ENCODE measurements at places on chromosomes 3 and 15.

GRCh38 chr15:36415643-36416042 is 163.8 kb upstream of the CDIN1 start:
- DNase-seq: no peak

- no peak for DNase-seq
Observed at GRCh38 chr3:121531269-121531668, 14.5 kb downstream of the POLQ start.

GRCh38 chr3:102529452-102529851 is 94.6 kb downstream of the ZPLD1 start:
- no peak for DNase-seq

DNA sequence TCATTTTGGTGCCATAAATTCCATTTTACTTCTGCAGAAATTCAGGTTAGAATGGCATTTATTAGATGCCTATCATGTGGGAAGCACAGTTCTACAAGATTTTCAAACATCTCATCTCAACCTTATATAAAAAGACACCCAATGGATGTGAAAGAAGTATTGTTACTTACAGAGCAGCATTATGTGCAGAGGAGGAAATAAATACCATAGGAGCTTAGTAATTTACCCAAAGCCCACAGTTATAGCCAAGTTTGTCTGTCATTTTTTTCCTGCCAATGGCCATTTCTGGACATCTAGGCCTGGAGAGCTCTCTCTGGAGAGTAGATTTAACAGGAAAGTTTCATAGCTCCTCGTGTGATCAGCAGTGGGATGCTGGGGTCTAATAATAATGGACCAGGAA is 659.4 kb upstream of the NAALADL2 start:
- DNase-seq: no peak

- peak; percentile 12 for DNase-seq
Observed at GRCh38 chr3:43770426-43771103, 79.8 kb downstream of the ABHD5 start.

- DNase-seq: no peak
Observed at GRCh38 chr3:47469616-47470015, 6.1 kb downstream of the SCAP start.

DNA sequence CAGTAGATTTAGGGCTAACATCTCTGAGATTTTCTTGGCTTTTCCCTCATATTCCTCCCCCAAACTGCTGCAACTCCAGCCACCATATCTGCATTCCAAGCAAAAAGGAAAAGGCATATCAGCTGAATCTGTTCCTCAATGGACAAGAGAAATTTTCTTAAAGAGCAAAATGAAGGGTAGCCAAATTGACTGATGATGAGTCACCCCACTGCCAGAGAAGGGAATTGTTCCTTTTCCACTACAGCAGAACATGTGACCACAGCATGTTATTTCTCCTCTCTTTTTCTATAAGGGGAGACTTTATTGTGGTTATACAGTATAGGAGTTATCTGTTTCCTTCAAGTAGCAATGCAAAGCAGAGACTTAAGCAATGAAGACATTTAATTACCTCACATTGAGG is 172.5 kb downstream of the MTHFS start:
- no peak for DNase-seq

DNA sequence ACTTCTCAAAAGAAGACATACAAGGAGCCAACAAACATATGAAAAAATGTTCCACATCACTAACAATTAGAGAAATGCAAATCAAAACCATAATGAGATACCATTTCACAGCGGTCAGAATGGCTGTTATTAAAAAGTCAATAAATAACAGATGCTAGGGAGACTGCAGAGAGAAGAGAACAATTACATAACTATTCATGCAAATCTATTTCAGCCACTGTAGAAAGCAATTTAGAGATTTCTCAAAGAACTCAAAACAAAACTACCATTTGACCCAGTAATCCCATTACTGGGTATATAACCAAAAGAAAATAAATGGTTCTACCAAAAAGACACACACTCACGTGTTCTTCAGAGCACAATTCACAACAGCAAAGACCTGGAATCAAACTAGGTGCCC is 116.3 kb downstream of the VPS13C start:
- DNase-seq: no peak

- no peak for DNase-seq
Observed at GRCh38 chr15:38041576-38041975, 107.1 kb downstream of the TMCO5A start.

GRCh38 chr15:62164396-62165103 is 535 bp downstream of the C2CD4B start:
- DNase-seq: no peak

GRCh38 chr3:62065985-62066693 is 307.2 kb downstream of the FEZF2 start:
- no peak for DNase-seq

- DNase-seq: no peak
Observed at GRCh38 chr3:115513416-115513800, 109.9 kb upstream of the GAP43 start.

GRCh38 chr3:32780735-32781210 is 37.0 kb upstream of the TRIM71 start:
- peak; percentile 14 for DNase-seq

GRCh38 chr3:31164381-31164780 is 269.9 kb upstream of the GADL1 start:
- no peak for DNase-seq

DNA sequence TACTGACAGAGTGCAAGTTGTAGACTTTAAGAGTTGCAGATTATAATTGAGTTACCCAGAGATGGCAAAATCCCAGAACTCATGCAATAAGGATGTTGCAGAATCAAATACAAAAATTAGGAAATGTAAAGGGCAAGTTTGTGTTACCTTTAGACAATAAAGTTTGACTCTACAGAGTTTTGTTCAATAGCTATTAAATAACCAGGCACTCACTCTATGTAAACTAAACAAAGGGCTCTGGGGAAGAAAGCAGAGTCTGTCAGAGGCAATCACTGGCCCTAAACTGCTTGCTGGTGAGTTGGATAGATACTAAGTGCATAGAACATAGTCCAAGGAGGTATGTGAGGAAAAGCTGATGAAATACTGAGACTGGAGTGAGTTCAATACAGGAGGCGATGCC is 40.0 kb upstream of the PLCL2 start:
- DNase-seq: no peak

- no peak for DNase-seq
Observed at GRCh38 chr3:170555329-170555728, 30.5 kb downstream of the SLC7A14 start.

- no peak for DNase-seq
Observed at GRCh38 chr15:59997070-59997701, 6.9 kb upstream of the FOXB1 start.

- no peak for DNase-seq
Observed at GRCh38 chr3:150419076-150419868, 11.2 kb downstream of the TSC22D2 start.

GRCh38 chr3:167198949-167199600 is 181.0 kb downstream of the ZBBX start:
- no peak for DNase-seq

DNA sequence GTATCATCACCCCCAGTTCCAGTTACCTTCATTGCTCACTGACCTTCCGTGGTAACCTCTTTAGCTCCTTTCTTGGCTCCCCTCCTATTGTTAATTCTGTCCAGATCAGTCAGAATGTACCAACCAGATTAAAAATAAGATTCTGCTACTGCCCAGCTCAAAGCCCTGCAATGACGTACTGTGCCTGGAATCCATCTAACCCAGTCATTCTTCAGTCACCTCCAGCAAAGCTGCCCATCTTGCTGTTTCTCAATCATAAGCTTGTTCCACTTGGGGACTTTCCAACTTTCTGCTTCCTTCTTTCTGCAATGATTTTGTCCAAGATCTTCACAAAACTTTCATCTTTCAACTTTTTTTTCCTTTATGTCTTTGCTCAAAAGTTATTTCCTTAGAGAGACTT is 512.0 kb upstream of the ZNF385D start:
- no peak for DNase-seq

- no peak for DNase-seq
Observed at GRCh38 chr15:53397041-53397616, 362.3 kb downstream of the WDR72 start.

GRCh38 chr3:134721214-134721613 is 70.4 kb upstream of the KY start:
- no peak for DNase-seq

- peak; percentile 16 for DNase-seq
Observed at GRCh38 chr15:29821416-29822099, 710 bp downstream of the TJP1 start.

DNA sequence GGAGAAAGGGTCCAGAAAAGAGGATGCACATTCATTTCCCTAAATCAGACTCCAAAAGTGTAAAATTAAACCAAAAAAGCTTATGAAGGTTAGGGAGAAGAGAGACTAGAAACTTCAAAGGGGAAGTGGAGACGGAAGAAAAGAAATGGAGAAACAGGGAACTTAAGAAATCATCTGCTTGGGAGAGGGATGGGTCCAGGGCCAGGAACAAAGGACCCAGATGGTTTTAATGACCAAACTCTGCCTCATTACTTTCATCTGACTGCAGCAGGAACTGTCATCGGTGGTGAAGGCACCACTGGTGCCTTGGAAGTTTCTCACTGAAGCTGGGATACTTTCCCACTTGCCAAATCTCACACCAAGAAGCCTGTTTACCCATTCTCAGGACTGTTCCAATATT is 70.5 kb upstream of the SLC4A7 start:
- DNase-seq: no peak

GRCh38 chr15:80241508-80241907 is 10.5 kb downstream of the CTXND1 start:
- DNase-seq: no peak

DNA sequence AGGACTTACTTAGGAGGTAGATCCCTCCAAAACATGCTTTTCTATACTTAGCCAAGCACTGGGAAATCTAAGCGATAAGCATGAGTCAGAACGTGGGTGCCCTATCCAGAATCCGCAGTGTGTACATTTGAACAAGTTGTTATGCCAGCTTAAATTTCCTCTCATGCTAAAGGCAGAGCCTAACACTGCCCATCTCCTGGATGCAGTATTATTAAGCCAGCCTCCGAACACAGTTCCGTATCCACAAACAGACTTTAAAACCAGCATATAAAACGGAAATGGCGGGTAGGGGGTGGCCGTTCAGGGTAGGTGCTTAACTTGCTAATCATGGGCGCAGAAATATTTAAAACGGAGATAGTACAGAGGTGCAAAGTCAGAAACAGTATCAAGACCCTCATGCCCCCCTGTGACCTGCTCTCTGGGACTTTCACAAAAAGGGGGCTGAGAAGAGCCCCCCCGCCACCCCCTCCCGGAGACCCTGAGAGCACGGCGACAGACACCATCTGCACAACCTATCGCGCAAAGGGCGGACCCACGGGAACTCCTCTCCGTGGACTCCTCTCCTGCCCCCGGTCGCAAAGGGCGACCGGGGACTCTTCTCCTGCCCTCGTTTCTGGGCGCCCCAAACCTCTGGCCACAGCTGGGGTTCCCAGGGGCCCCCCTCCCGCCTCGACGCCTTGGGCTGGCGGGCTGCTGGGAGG is 889 bp upstream of the LRRIQ4 start:
- no peak for DNase-seq

GRCh38 chr3:88621586-88621985 is 471.8 kb downstream of the C3orf38 start:
- DNase-seq: no peak

GRCh38 chr3:133927540-133928066 is 31.9 kb upstream of the RAB6B start:
- DNase-seq: no peak

- no peak for DNase-seq
Observed at GRCh38 chr3:188179006-188179966, 25.3 kb downstream of the LPP start.

GRCh38 chr3:64174328-64174727 is 50.9 kb downstream of the PRICKLE2 start:
- no peak for DNase-seq

- DNase-seq: no peak
Observed at GRCh38 chr3:161770484-161771386, 274.1 kb downstream of the OTOL1 start.

DNA sequence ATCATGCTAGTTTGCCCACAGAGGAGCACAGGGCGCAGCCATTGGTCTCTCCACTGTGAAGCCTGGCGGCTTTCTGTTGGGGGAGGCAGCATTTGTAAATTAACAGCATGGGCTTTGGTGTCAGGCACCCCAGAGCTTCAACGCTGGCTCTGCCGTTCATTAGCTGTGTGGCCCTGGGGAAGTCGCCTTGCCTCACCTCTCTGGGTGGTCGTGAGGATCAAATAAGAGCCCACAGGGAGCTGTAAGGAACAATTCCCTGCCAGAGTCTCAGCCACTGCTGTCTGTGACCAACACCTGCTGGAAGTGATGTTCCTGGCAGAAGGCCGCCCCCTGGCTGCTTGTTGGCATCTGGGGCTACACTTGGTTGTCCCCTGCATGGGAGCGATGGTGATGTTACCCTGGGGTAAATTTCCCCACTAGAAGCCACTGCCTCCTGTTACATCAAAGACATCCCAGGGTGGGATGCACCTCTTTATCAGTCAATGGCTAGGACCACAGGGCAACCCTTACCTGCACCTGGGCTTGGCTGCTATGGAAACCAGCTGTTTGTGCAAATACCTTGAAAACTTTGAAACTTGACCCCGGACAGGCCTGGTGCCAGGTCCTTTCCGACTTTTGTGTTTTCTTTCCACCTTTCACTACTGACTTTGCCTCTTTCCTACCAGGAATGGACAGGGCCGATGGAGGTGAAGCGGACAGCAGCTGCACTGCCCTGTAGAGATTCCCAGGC is 36.9 kb downstream of the DNASE1L3 start:
- DNase-seq: peak; percentile 14

DNA sequence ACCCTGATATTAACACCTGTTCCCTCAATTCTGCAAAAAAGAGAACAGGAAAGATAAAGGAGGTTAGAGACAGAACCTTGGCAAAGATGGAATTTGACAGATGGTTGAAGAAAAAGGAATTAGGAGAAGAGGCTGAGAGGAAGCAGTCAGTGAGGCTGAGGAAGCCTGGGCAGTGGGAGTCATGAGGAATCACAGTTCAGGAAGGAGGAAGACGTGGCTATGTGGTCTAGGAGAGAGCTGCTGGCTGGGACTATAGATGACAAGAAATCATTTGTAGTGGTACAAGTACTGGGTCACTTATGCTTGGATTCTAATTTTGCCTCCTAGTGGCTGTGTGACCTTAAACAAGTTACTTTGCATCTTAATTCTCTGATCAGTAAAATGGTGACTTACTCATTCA is 49.0 kb downstream of the LARS2 start:
- no peak for DNase-seq

GRCh38 chr15:74855857-74856256 is 12.9 kb upstream of the ULK3 start:
- DNase-seq: no peak

GRCh38 chr3:39184081-39184967 is 8.1 kb downstream of the XIRP1 start:
- DNase-seq: no peak
